ENCODE measurements at places on chromosomes 5 and 9.
A peak's percentile ranks its signal among the peaks of the same experiment; 100 is the strongest.

DNA sequence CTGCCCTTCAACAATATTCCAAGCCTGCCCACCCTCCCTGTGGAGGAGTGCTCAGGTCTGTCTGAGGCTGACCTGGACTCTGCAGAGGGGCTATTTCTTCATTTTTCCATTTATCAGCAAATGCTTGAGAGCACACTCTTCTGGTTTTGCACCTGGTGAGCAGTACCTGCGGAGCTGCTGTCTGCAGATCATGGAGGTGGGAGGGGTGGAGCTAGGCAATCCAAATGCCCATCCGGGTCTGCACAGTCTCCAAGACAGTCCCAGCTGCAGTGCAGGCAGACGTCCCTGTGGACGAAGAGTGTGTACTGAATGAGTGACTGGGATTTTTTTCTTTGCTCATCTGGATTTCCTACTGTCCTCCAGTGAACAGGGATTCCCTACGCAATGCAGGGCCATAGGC lies 239.8 kb downstream of the IRX2 start:
- DNase-seq, result peak; percentile 55

- no peak for DNase-seq
Measured at GRCh38 chr9:112241491-112241890, 66.4 kb upstream of the SUSD1 start.

- no peak for DNase-seq
Measured at GRCh38 chr5:141734501-141735229, 52.6 kb upstream of the ARAP3 start.

- no peak for DNase-seq
Measured at GRCh38 chr9:98236901-98237487, 18.5 kb downstream of the TBC1D2 start.

GRCh38 chr5:146877783-146878475 lies 628 bp downstream of the PPP2R2B start:
- DNase-seq, result no peak

DNA sequence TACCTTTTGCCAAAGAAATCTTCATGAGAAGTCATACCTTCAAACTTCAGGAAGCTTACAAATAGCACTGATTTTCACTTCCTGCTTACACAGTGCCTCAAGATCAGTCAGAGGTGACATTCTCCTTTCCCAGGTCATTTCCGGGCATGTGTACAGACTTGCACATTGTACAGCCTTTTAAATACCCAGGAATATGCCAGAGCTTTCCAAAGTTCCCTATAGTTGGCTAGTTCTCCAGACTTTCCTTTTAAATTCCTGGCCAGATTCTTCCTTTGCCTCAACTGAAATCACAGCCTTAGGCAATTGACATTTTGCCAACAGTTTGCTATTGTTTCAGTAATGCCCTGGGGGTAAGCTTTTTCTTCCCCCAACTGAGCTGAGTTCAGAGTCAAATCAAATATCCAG lies 47.2 kb downstream of the RFX3 start:
- no peak for DNase-seq

DNA sequence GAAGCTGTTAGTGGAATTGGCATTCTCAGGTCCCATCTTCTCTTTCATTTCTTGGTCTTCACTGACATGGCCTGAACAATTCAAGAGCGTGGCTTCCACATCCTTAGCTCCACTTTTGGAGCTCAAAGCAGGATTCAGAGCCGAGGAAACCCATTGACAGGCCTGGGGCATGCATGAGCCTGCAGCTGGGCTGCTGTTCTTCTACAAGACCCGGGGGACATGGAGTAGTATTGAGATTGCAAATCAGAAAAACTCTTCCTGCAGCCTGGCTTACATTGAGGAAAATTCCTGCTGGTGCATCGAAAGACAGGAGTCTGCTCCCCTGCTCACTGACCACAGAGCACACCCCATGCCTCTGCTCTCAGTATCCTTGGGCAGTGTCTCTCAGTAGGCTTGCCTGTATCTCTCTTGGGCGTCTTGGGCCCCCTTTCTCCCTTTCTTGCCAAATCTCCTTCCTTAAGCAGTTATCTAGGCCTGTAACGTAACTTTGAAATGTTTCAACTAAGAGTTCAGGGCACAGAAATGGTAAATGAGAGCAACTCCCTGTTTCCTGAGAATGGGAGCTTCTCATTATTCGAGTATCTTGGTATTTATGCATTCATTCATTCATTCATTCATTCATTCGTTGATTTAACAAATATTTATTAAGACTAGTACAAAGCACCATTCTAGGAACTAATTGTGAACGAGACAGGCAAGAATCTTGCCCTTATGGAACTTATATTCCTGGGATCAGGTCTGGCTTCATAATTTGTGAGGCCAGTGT lies 603.6 kb upstream of the CLINT1 start:
- DNase-seq, result no peak

GRCh38 chr9:109182940-109183798 lies 16.1 kb upstream of the FRRS1L start:
- DNase-seq, result no peak
